CD8-positive, alpha-beta T cell (primary cell): ENCODE measurements at places on chromosomes 12 and 14.

GRCh38 chr12:57754411-57755193 is at the start of gene MARCHF9:
TSS of gene MARCHF9 (plus strand) at chr12:57755103. CDS start at chr12:57755529, 426 bp downstream.
- DNase-seq = peak; percentile 85

GRCh38 chr12:28776913-28777422 is 372.1 kb upstream of the FAR2 start:
- no peak for DNase-seq

- DNase-seq = no peak
These were observed 191.6 kb upstream of the NUDT4 start for GRCh38 chr12:93186131-93186530.

DNA sequence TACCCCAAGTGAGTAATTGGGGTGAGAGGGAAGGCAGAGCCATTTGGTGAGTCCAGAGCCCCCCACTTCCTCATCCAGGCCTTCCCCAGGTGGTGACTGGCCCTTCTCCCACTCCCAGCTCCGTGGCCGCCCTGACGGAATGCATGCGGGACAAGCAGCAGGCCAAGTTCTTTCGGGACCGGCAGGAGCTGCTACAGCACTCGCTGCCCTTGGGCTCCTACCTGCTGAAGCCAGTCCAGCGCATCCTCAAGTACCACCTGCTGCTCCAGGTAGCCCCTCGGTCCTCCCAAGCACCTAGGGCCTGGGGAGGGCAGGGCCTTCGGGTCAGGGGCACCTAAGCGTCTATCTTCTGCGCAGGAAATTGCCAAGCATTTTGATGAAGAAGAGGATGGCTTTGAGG is 26.5 kb downstream of the PLEKHG3 start:
- no peak for DNase-seq

- peak; percentile 70 for DNase-seq
These were observed 1.1 kb downstream of the INHBE start for GRCh38 chr12:57456145-57456700.

GRCh38 chr12:88572781-88573549 is 7.3 kb downstream of the KITLG start:
- DNase-seq = no peak

GRCh38 chr12:131848753-131849152 is 20.6 kb downstream of the MMP17 start:
- no peak for DNase-seq

- peak; percentile 86 for DNase-seq
These were observed at the start of gene TAMALIN for GRCh38 chr12:52006726-52007157. TSS of gene TAMALIN (plus strand) at chr12:52006946. CDS start at chr12:52007020, 74 bp downstream.

DNA sequence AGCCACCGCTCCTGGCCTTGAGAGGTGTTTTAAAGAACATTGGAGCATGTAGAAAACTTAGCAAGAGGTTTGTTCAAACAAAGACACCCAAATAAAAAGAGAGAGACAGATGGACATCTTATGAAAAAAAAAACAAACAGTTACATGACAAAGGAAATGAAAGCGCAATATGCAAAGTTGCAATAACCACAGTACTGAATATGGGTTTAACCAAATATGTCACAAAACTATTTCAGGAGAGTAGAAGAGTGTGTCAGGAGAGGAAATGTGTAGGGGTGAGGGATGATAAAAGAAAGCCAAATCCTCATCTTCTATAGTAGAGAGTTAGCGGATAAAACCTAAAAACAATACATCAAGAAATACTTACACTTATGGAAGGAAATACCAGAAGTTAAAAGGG is 98.4 kb downstream of the GTF2A1 start:
- DNase-seq = no peak

GRCh38 chr12:2250797-2251196 is 198.0 kb downstream of the CACNA1C start:
- DNase-seq = no peak

- DNase-seq = no peak
These were observed 100.7 kb upstream of the EIF5 start for GRCh38 chr14:103233328-103233727.

DNA sequence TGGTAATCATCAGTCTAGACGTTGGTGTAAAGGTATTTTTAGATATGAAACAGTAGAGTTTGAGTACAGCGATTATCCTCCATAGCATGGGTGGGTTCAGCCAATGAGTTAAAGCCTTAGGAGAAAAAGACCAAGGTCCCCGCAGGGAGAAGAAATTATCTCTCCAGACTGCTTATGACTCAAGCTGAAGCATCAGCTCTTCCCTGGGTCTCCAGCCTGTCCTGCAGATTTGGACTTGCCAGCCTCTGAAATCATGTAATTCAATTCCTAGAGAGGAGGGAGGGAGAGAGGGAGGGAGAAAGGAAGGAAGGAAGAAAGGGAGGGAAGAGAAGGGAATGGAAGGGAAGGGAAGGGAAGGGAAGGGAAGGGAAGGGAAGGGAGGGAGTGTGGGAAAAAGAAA is 12.0 kb upstream of the DTX1 start:
- no peak for DNase-seq
